ENCODE measurements at places on chromosomes 4 and X.

DNA sequence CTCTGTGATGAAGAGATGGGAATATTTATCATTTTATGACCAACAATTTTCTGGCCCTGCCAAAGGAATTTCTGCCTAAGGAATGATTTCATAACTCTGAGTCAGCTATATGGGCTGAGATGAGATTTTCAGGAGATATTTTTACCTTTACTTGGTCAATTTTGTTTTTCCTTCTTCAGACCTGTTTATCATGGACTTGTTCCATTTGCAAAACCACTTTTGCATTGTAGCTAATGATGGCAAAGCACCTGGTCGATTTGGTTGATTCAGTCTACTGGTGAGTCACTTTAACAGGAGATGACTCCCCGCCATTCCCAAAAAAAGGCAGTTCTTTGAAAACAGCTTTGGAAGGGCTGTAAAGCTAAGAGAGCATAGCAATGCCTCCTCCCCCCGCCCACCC lies 53.3 kb downstream of the TEX13A start:
- no peak for DNase-seq

DNA sequence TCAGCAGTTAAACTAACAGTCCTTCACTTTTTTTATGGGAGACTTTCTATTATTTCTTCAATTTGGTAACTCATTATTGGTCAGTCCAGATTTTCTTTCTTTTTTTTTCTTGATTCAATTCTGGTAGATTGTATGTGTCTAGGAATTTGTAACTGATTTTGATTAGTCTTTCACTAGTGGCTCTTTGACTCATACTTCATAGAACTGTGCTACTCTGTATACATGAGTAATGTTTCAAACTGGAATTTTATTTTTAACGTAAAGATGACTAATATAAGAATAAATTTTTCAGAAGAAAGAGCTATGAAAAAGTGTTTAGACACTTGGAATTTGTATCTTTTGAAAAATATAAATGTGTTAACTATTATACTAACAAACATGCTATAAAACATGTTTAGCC lies 813.0 kb downstream of the TRAM1L1 start:
- DNase-seq: no peak

DNA sequence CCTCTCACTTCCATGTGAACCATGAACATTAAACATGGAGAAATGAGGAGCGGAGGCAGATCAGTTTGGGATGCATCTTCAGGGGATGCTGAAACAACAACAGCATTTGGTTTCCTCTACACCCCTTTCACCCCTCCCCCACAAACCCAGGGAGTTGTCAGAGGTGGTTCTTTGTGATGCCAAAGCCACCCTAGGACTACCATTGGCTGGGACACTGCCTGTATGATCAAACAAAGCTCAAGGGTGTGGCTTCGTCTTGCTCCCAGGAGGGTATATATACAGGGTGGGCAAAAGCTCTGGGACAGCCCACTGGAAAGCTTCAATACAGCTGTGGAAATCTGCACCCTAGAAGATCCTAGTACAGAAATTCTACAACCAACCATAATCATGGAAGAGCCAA lies at the start of gene SPANXN4:
TSS of gene SPANXN4 (plus strand) at position 301 of the 400 bp plus-strand sequence. CDS start at position 388, 87 bp downstream.
- DNase-seq: no peak

GRCh38 chr4:189177130-189177529 lies 763.5 kb upstream of the FRG1 start:
- no peak for DNase-seq

DNA sequence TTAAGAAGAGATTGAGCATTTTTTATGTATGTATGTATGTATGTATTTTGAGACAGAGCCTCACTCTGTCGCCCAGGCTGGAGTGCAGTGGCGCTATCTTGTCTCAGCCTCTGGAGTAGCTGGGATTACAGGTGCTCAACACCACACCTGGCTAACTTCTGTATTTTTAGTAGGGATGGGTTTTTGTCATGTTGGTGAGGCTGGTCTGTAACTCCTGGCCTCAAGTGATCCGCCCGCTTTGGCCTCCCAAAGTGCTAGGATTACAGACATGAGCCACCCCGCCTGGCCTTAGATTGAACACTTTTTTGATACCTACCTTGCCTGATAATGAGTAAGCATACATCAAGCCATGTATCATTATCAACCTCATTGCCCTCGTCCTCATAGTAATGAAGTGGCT lies 2.7 kb downstream of the N4BP2 start:
- no peak for DNase-seq

DNA sequence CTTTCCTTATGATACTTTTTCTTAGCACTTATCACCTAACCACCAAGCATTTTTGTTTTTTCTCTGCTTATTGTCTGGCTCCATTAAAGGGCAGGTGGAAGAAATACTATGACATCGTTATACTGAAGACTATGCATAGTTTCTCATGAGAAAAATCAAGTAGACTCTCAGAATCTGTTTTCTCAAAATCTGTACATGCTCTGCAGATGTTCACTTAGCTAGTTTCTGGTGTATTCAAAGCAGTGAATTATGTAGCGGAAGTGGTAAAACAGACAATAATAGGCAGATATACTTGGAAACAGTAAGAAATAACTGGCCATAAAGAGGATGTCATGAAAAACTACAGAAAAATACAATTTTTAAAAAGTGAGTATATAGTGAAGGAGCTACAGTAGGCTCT lies 146.0 kb downstream of the STIM2 start:
- DNase-seq: no peak

DNA sequence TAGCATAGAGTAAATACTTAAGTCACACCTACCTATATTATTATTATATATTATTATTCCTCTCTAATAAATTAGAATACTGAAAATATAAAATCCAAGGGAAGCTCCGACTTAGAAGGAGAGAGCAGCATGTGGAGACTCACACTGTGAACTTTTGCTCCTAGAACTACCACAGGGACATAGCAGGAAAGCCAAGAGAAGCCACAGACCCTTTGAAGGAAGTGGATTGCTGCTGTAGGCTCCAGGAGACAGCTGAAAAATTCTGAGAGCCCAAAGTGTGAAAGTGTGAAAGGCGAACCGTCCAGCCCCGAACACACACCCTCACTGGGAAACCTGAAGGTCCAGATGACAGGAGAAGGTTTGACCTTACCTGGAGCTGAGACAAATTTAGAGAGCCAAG lies 177.0 kb downstream of the FAM13A start:
- no peak for DNase-seq

GRCh38 chr4:128942607-128943006 lies 133.1 kb downstream of the JADE1 start:
- DNase-seq: no peak

DNA sequence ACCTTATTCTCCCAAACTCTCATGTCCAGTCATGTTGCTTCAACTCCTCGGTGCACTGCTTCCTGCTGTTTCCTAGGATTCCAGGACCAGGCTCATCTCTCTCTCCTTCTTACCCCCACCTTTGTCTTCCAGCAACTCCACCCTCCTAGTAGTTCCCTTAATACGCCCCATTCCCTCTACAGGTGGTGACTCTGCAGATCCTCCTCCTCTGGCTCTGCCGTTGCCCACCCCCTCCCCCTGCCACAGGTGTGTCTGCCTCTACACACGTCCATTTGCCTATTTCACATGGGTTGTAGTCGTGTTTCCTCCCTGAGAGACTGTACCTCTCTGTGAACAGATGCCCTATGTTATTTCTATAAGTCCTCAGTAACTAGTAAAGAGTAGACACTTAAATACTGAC lies 32.4 kb downstream of the CDS1 start:
- no peak for DNase-seq

GRCh38 chr4:81482326-81482725 lies 10.6 kb upstream of the RASGEF1B start:
- DNase-seq: no peak

DNA sequence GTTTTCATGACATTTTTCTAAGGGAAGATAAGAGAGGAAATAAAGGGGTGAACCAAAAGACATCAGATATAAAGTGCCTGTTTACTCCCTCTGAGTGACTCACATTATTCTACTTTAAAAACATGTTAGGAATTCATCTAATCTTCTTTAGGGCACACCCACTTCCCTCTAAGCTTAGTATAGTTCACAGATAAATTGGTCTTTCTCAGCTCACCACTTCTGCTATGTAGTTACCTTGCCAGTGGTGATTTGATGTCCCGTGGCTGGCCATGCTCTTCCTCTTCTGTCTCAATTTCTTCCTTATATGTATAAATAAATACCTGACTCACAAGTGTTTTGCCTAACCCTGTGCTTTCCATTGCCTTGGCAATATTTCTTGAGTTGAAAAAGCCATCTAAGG lies 96.8 kb downstream of the PDLIM5 start:
- DNase-seq: no peak

- DNase-seq: no peak
Measured at GRCh38 chr4:13980317-13981310, 353.1 kb upstream of the BOD1L1 start.

DNA sequence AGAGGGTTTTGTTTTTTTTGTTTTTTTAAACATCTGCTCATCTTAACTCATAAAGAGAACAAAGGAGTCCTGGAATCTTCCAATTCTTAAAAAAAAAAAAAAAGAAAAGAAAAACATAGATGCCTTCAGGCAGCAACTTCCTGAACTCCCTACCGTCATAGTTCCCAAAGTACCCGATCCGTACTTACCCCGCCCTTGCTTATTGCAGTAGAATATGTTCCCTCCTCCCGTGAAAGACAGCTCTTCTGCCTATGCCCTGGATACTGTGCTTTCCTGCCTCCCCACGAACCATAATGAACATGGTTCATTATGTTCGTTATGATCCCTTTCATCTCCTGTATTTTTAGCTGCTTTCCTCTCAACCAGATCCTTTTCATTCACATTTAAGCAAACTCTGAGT lies 40.3 kb downstream of the KLHL5 start:
- DNase-seq: no peak

- no peak for DNase-seq
Measured at GRCh38 chr4:168835880-168836454, 174.1 kb downstream of the CBR4 start.

- DNase-seq: no peak
Measured at GRCh38 chr4:2302387-2303119, 40.6 kb upstream of the MXD4 start.

DNA sequence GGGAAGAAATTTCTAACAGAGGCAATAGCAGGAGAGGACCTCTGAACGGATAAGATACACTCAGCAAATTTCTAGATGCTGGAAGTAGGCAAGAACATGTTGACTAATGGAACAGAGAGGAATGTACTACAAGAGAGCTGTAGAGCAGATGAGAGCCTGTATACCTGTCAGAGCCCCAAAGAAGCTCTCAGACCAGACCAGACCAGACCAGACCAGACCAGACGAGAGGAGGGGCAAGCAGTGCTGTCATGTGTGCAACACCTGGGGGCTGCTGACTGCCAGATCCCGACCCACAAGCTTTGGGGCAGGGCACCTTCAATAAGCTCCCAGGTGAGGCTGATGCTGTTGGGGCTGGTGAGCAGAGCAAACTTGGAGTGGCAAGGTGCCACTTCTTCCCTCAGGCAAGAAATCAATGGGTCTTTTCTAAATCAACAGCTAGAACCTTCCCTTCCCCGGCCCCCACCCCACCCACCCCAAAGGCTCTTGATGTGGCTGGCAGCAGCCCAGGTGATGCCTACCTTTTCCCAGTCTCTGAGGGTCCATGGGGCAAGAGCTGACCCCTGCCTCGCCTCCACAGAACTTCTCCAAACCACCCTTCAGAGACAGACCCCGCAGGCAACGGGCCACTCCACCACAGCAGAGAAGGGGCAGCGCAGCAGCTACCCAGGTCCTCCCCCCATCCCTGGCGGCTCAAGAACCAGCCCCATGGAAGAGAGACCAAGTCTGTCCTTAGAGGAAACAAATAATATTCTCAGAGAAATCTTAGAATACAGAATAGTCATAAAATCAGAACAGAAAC lies 32.7 kb downstream of the MECP2 start:
- DNase-seq: no peak
